ENCODE measurements at places on chromosomes 6 and 20.

DNA sequence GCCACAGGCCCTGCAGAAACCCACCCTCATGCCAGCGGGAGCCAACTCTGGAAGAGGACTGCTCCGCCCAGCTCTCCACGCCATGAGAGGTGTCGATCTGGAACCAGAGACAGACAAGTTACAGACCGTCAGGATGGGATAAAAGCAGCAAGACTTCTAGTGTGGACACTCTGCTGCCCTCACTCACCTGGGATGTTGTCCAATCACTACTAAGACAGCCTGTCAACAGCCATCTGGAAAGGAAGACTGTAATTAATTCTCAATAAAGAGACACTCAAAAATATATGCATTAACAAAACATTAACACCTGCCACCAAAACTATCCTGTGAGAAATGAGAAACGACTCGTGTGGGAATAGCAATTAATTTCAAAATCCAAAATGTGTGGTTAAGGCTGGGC lies 28.3 kb downstream of the SLC2A4RG start:
- DNase-seq = no peak

DNA sequence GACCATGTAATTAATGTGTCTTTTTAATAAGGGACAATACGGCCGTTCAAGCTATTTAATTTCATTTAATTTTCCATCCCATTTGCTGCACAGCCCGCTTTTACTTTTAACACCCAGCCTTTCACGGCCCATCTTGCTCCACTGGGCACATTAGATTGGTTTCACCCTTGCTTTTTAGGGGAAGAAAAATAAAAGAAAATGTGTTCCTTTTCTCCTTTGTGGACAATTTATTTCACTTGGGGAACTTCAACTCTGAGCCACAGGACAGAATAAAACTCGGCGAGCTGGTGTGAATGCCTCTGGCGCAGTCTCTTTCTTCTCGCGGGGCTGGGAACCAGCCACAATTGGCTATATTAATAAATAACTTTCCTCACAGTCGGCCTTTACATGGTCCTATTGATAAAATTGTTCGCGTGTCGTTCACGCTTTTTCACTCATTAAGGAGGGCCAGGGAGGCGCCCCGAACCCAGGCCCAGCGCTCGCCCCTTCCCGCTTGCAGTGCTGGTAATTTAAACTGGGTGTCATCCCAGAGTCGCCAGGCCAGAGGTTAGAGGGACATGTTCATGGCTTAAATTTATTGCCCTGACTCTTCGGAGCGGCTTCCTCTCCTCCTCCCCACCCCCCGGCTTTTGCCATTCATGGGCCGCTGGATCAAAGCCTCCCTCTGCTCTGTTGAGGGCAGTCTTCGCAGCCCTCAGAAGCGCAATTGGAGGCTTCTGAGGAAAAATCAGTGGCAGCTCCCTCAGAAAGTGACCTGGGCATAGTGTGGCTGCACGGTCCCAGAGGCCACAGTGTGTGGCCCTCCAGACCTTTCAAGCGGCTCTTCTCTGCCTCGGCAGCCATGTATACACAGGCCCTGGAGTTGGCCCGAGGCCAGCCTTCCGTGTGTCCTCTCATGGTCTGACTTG lies 2.2 kb upstream of the PRDM13 start:
- DNase-seq = no peak

GRCh38 chr20:20755674-20756319 lies 43.4 kb upstream of the RALGAPA2 start:
- DNase-seq = no peak

GRCh38 chr6:30231067-30231466 lies 17.9 kb upstream of the TRIM26 start:
- DNase-seq = no peak

DNA sequence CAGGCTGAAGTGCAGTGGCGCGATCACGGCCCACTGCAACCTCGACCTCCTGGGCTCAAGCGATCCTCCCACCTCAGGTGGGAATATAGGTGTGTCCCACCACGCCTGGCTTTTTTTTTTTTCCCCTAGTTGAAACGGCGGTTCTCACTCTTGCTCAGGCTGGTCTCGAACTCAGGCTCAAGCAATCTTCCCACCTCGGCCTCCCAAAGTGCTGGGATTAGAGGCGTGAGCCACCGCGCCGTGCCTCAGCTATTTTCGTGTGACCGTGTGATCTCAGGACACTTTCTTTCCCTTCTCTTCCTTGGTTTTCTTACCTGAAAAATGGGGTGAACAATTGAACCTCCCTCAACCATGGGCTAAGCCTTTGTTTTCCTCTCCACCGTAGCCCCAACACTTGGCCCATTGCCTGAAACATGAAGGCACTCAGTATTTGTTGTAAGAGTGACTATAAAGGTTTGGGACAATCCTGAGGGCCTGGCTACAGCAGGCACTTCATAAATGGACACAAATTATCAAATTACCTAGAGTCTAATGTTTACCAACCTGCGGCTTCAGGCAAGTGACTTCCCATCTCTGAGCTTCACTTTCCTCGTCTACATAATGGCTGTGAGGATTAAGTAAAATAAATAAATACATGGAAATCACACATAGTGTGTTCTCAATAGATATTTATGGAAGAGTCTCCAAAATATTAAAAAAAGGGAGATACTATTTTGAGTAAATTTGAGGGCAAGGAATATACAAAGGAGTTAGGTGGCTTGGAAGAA lies 31.4 kb upstream of the ID1 start:
- no peak for DNase-seq

DNA sequence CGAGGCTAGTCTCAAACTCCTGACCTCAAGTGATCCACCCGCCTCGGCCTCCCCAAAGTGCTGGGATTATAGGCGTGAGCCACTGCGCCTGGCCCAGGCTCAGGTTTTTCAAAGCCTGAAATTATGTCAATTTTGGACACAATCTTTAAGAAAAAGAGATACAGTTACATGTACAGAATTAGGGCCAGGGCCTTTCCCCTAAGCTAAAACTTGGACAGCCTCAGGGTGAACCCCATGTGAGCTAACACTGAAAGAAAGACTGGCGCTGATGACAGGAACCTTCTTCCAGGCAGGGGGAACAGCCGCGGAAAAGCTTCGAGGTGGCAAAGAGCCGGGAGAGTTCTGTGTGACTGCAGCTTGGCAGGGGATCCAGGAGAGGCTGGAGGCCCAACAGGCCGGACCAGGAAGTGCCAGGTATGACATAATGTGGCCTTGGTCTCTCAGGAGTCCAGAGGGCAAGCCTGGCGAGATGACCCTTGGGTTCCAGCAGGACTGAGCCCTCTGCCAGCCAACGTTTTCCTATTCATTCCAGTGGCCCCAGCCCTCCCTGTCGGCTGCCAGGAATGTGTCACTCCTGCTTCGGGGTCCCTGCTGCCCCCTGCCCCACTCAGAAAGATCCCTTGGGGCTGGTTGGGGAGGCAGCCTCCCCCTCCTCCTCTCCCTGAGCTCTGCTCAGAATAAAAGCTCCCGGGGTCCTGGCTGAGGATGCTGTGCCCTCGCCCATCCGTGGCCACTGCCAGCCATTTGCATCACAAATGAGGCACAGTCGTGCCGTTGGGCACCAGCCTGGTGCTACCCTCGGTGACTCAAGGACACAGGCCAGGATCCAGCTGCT lies 37.3 kb downstream of the RBM38 start:
- DNase-seq = no peak

- DNase-seq = no peak
These were observed 162.6 kb downstream of the DTNBP1 start for GRCh38 chr6:15500078-15500740.

GRCh38 chr20:63873477-63873971 lies 8.5 kb downstream of the TPD52L2 start:
- DNase-seq = peak; percentile 55

- DNase-seq = no peak
These were observed 99.7 kb downstream of the CLIC5 start for GRCh38 chr6:45915780-45916468.

- DNase-seq = no peak
These were observed 106.0 kb upstream of the CST7 start for GRCh38 chr20:24842918-24843715.

GRCh38 chr6:1312473-1313367 lies 822 bp downstream of the FOXQ1 start:
- DNase-seq = no peak

- DNase-seq = no peak
These were observed 31.0 kb downstream of the TIAM2 start for GRCh38 chr6:155026022-155026705.

DNA sequence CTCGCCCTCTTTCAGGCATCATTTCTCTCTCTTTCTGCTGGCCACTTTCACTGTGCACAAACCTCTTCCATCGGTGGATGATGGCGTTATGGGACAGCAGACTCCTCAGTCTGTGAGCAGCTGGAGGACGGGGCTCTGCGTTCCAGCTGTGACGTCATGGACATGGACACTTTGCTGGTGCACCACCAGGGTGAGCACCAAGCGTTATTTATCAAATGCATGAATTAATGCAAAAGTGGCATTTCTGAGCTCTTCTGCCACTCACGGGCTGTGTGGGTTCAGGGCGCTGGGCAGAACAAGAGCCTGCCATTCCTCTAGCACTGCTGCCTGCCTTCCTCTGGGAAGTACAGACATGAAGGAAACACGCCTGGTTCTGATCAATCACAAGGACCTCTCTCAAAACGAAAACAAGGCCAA lies 82.9 kb upstream of the MPC1 start:
- DNase-seq = no peak

- DNase-seq = no peak
These were observed 255.8 kb downstream of the NFATC2 start for GRCh38 chr20:51286758-51287157.

GRCh38 chr6:90078513-90079289 lies 184.4 kb downstream of the GJA10 start:
- DNase-seq = peak; percentile 73

- no peak for DNase-seq
These were observed 135.4 kb upstream of the GGTLC1 start for GRCh38 chr20:24124003-24124402.

- DNase-seq = no peak
These were observed 96.9 kb upstream of the ADTRP start for GRCh38 chr6:11875325-11876109.

- DNase-seq = no peak
These were observed 95.1 kb upstream of the IYD start for GRCh38 chr6:150273457-150274309.

DNA sequence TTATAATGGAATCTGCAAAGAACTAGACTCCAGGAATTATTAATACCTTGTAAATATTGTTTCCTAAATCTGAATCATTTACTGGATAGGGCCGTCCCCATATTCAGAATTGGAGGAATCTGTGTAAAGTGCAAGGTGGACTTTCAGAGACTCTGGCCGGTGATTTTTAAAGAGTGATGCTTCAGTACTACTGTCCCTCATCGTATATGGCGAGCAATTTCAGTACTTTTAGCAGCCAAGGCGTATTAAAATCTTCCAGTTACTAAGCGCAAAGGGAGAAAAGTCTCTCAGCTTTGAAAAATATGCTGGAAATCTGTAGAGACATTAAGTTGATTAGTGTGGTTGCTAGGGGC lies 483 bp downstream of the SMIM26 start:
- no peak for DNase-seq

- no peak for DNase-seq
These were observed 79.7 kb downstream of the MMS22L start for GRCh38 chr6:97203343-97203742.

DNA sequence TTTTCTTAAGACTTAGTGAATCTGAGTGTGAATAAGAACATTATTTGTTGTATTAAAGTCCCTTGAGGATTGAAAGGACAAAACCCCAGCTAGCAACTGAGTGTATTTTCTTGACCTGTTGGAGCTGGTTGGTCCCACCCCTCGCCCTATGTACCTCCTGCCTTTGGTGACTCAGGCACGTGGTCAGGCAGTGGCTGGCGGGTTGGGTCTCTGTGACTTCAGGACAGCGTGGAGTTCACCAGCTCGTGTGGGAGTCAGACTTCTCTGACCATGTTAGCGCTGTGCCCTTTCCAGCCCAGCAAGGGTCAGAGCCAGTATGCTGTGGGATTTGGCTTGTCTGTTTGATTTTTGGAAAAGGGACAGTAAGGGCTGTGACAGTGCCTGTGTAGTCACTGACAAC lies 93.7 kb downstream of the SSR1 start:
- no peak for DNase-seq

Measured in activated naive CD4-positive, alpha-beta T cell treated with Interleukin-2 at 50 U/mL for 16 hours (primary cell).